Large intestine (tissue), 12 donors: ENCODE measurements at places on chromosomes 1 and 21.

- DNase-seq, result peak; percentile 17
Observed at GRCh38 chr1:194117582-194117981, 931.2 kb upstream of the B3GALT2 start.

GRCh38 chr1:170604889-170605288 lies 59.0 kb upstream of the PRRX1 start:
- DNase-seq, result no peak

GRCh38 chr1:219492717-219493116 lies 120.2 kb downstream of the ZC3H11B start:
- no peak for DNase-seq

- no peak for DNase-seq
Observed at GRCh38 chr1:172970186-172970585, 80.6 kb downstream of the TNFSF18 start.

- DNase-seq, result no peak
Observed at GRCh38 chr1:182515556-182515955, 65.6 kb downstream of the RGSL1 start.

DNA sequence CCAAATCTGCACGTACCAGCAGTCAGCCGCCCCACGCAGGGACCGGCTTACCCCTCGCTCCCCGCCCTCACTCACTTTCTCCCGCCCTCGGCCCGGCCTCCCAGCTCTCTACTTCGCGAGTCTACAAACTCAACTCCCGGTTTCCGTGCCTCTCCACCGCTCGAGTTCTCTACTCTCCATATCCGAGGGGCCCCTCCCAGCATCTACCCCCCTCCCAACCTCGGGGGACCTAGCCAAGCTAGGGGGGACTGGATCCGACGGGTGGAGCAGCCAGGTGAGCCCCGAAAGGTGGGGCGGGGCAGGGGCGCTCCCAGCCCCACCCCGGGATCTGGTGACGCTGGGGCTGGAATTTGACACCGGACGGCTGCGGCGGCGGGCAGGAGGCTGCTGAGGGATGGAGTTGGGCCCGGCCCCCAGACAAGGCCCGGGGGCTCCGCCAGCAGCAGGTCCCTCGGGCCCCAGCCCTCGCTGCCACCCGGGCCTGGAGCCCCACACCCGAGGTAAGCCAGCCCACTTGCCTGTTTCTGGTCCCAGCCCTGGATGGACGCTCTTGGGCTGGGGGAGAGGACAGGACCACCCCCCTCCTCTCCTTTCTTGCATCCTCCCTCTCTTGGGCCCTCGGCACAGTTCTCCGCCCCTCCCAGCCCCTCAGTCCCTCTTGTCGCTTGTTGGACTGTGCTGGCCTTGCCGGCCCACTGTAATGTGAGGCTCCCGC lies at the start of gene ARTN:
Gene ARTN, plus strand, starts transcription at position 416 of the 715 bp plus-strand sequence. CDS start 1,856 bp downstream, outside the sequence.
- peak; percentile 69 for DNase-seq

GRCh38 chr1:11940260-11940921 lies 5.9 kb downstream of the PLOD1 start:
- peak; percentile 51 for DNase-seq

DNA sequence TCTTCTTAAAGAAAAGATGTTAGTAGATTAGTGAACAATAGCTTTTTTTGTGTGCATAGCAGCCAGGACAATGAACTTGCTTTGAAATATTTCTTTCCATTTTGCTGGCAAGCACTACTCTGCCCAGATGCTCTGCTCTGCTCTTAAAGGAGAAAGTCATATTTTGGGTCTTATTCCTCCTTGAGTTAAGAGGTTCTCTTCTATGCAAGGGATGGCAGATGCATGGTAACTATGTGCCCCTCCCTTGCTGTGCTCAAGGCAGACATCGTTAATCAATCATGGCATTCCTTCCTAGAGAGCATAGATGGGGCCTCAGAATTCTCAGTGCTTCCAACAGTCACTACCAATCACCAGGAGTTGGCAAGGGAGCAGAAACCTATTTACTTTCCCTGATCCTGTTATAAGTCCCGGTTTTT lies 27.6 kb downstream of the NIPAL3 start:
- DNase-seq, result no peak

DNA sequence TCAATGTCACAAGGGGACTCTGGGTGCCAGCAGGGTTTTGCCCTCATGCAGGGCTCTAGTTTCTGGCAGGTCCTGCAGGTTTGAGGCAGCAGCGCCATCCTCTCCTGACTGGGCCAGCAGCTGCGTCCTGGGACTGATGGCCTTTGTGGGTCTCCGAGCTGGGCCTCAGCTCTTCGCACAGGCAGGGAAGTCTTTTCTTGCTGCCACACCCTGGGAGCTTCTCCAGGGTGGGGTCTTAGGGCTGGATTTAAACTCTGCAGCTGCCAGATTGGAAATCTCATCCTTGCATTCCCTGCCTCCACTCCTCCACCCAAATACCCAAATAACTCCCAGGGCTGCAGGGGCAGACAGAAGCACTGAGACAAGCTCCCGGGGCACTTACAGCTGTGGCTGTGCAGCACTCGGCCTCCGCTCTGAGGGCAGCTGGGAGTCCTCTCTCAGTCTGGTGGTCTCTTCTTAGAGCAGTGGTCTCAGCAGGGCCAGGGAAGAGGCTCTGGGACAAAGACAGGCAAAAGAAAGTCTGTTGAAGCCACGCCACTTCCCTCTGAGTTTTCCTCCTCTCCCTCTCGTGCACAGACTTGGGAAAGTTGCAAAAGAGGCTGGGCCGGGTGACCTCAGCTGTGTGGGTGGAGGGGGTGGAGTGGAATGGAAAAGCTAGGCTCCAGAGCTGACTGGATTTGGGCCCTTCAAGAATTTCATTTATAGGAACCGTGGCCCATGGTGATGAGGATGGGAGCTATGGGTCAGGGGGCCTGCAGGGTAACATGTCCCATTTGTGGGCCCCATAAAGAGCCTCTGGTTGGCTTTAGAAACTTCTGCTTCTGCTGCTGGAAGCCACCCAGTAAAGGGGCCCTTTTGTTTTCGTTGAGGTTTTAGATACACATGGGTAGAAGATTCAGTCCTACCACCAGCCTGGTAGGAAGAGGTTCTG lies at the start of gene RAB7B:
Gene RAB7B, minus strand, starts transcription at position 525 of the 931 bp plus-strand sequence. CDS start 9,260 bp downstream, outside the sequence.
- DNase-seq, result peak; percentile 34

DNA sequence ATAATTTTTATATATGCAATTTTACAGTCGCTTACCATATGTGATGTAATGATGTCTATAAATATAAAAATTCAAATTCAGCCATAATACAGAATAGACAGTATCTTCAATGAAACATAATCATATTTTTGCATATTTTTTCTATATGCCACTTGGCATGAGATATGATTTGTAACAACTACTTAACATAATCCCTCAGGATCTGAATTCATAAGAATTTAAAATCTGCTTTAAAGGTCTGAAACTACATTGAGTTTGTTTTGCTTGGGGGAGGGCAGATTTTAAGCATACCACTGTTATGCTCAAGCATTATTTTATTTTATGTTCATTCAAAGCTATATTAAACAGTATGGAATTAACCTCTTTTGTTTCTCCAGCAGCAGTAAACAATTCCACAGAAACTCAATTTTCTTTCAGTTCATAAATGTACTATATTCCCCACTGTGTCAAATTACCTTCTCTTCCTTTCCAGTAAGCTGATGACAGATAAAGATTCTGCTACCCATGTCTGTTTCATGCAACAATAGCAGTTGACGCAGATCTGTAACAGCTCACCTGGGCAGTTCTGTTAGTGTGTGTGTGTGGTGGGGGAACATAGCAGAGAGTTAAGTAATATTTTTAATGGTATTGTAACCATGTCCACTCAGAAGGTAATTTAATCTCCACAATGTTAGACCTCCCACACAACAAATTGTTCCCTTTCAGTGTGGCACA lies 224.8 kb downstream of the NTNG1 start:
- DNase-seq, result no peak

- DNase-seq, result no peak
Observed at GRCh38 chr1:152959273-152959672, 11.2 kb upstream of the SPRR4 start.

DNA sequence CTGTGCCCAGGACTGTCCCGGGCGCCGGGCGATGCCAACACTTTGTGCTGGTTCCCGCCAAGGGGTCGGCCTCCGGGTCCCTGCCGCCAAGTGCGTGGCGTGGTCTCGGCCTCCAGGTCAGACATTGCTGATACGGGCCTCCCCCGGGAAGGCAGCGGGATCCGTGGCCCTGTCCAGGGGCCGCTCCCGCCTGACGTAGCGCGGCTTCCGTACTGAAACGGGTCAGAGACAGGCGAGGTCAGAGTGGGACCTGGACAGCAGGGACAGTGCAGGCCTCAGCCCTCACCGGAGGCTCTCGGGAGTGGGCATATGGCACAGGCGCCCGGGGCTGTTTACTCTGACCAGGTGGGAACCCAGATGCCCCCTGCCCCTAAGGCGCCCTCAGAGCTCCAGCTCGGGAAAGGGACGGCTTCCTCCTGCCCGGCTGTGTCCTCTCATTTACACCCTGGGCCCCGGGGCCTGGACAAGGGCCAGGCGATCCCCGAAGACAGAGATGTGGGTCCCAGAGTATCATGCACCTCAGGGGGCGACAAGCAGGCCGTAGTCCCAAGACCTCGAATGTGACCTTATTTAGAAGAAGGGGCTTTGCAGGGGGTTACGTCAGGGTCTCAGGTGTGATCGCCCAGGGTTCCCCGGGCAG lies 8.8 kb upstream of the RNF223 start:
- DNase-seq, result no peak
